NCI-H2107 (cell line): ENCODE measurements at places on chromosomes 6 and 20.

DNA sequence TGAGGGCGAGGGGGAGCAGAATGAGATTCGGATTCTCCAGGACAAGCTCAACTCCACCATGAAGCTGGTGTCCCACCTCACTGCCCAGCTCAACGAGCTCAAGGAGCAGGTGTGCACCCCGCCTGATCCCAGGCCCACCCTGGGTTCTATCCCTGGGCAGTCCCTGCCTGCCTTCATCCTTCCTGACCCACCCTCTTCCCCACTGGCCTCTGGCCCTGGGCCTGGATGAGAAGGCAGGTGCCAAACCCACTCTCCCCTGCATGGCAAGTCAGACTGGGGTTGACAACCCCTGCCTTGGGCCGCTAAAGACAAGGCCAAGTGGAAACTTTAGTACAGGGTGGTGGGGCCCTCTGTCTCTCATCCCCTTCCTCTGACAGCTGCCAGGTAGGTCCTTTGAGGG, 16.5 kb downstream of the UQCC2 start:
- no peak for DNase-seq

GRCh38 chr20:19802492-19803158, 44.6 kb downstream of the RIN2 start:
- no peak for DNase-seq

DNA sequence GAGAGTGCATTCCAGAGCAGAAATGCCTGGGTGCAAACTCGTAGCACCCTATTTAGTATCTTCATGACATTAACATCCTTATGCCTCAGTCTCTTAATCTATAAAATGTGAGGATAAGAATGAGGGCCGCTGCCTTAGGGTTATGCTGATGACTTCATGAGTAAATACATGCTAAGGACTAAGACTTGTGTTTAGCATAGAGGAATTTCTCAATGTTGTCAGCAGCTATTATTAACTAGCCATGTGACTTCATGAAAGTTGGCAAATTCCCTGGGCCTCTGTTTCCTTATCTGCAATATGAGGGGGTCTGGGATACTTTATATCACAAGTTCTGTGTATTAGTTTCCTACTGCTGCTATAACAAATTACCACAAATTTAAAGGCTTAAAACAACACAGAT, 108.1 kb upstream of the RIPOR2 start:
- DNase-seq, result no peak

GRCh38 chr20:10419550-10420133, 14.4 kb downstream of the MKKS start:
- DNase-seq, result no peak

- no peak for DNase-seq
These were observed 17.3 kb upstream of the POU5F1 start for GRCh38 chr6:31187780-31188194.

- DNase-seq, result no peak
These were observed 803 bp upstream of the ADGRG6 start for GRCh38 chr6:142300758-142301650.

DNA sequence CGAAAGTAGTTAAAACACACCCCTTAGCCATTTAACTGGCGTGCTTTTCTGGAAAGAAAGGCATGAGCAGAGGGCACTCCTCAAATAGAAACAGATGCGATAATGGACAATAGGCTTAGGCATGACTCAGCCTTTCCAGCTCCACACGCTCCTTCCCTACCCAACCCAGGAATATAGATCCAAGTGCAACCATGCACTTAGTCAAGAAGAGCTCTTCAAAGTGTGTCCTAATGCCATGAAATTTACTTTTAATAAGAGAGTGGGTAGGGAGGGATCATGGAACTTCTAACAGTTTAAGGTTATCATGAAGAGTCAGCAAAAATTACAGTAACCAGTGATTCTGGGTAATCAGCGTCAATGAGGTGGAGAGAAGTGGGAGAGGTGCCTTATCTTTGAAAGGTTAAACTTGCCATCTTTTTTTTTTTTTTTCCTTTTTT, 2.4 kb upstream of the EFHC1 start:
- no peak for DNase-seq

DNA sequence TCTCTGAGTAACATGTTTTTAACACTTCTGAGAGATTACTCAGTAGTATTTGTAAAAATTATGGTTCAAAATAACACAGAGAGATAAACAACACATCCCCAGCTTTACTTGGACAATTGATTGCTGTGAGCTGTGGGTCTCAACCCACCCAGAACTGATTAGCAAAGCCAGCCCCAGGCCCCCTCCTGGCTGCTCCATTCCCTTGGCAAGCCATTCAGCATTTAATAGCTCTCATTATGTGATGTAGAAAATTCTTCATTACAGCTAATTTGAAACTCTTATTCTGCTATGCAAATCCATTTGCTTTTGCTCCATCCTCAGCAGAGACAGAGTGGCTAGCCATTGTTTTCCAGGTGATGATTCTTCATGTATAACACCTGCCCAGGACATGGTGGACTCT, 16.6 kb upstream of the SIRT5 start:
- DNase-seq, result no peak

GRCh38 chr6:38750968-38751615, 36.0 kb downstream of the DNAH8 start:
- no peak for DNase-seq

DNA sequence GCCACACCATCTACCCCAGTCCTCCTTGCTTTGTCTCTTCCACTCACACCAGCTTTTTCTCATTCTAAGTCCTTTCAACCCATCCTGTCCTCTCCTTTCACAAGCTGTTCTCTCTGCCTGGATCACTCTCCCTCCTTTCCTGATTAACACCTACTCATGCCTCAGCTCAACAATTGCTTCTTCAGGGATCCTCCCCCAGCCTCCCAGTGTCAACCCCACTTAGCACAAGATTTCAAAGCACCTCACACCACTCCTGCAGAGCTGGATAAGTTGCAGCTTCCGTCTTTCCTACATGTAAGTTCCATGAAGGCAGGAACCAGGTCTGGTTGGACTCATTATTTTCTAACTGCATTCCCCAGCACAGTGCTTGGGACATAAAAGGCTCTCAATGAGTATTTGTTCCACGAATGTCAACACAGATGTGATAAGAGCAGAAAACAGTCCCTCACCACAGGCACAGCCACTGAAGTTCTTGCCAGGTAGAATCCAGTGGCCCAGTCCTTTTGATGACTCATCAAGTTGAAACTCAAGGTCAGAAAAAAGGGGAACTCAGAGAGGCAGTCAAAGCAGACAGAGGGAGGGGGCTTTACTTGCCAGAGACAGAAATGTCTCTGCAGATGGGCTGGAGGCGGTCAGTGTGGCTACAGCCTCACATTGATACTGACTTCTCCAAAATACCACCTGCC, 193.4 kb upstream of the PRDM1 start:
- DNase-seq, result no peak

- DNase-seq, result no peak
These were observed 23.5 kb upstream of the NPBWR2 start for GRCh38 chr20:64130876-64131275.

GRCh38 chr20:37807471-37808232, 95.3 kb upstream of the VSTM2L start:
- no peak for DNase-seq

- DNase-seq, result no peak
These were observed 162.4 kb upstream of the KCNG1 start for GRCh38 chr20:51185277-51185676.

GRCh38 chr20:41408156-41408794, 41.7 kb upstream of the EMILIN3 start:
- no peak for DNase-seq

DNA sequence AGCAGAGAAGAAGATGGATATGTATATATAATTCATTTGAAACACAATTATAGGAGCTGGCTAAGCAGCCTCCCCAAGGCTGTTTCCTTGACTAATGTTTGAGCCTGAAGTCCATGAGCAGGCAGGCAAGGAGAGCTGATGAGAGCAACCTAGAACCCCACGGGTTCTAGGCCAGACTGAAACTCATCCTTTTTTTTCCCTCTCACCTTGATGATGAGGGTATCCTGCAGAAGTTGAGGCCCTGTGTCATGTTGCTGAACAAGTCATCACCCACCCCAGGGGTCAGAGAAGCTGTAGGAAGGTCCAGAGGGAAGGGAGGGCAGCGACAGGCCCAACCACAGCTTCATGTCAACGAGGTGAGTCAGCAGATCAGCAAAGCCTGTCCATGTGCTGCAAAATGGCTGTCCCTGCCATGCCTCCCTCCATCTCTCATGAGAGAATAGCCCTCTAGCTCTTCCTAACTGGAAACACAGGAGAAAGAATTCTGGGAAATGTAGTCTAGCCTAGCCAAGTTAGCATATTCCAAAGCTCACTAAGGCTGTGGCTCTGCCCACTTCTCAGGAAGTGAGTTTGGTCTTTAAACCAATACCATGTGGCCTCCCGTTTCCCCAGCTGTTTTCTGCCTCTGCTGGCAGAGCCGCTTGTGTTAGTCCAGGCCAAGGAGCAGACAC, 91.3 kb upstream of the DTNBP1 start:
- no peak for DNase-seq

- DNase-seq, result no peak
These were observed 211.1 kb downstream of the PLCB4 start for GRCh38 chr20:9279918-9280401.

GRCh38 chr6:13296536-13296997, 31.8 kb downstream of the TBC1D7 start:
- DNase-seq, result no peak

GRCh38 chr6:26408828-26409730, 7.0 kb downstream of the BTN3A1 start:
- DNase-seq, result no peak

DNA sequence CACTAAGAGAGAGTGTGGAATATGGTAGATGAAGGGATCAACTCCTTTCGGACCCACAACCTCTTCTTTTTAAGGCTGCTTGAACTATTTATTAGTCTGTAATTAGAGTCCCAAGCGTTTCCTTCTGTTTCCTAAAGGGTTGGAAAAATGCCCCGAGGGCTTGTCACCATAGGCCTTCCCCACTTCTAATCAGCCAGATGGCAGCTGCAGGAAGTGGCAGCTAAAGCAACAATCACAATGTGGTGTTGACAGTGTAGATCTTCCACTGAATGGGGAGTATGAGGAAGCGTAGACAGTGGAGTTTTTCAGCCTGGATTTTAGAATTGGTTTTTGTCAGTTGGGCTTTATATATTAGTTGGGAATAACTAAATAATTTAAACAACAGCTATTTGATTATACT, 40.6 kb downstream of the SLC35D3 start:
- DNase-seq, result peak; percentile 62

- DNase-seq, result no peak
These were observed 17.0 kb downstream of the UQCC2 start for GRCh38 chr6:33694401-33694931.

GRCh38 chr20:48172357-48172702, 387.0 kb upstream of the SULF2 start:
- DNase-seq, result no peak

DNA sequence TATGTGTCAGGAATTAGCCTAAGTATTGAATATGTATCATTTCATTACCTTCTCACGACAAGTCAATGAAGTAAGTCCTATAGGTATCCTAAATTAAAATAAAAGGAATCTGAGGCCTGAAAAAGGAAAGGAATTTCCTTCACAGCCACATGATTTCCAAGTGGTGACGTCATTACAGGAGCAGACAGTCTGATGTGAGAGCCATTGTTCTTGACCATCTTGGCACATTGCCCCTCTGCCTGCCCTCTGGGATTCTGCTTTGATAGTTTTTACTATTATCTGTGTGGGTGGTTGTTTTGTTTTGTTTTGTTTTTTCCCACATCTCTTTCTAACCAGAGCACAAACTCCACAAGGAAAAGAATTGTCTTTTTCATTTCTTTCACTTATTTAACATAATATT, 219.8 kb upstream of the UFL1 start:
- no peak for DNase-seq

GRCh38 chr20:58237318-58238132, 9.1 kb upstream of the ANKRD60 start:
- DNase-seq, result no peak

- no peak for DNase-seq
These were observed 32.6 kb upstream of the GRM4 start for GRCh38 chr6:34178357-34179105.

DNA sequence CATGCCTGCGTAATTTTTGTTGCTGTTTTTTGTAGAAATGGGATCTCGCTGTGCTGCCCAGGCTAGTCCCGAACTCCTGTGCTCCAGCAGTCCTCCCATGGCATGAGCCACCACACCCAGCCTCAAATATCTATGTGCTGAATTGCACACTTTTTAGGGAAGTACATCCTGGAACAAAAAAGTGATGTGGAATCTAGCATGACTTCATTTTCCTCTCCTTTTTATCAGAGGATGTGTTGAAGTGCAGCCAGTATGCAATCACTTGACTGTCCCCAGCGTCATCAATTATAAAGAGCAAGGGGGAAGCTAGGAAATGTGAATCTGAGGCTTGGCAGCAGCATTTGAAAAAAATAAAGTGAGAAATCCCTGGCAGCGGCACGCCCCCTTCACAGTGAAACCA, 6.4 kb upstream of the EXOC2 start:
- no peak for DNase-seq

DNA sequence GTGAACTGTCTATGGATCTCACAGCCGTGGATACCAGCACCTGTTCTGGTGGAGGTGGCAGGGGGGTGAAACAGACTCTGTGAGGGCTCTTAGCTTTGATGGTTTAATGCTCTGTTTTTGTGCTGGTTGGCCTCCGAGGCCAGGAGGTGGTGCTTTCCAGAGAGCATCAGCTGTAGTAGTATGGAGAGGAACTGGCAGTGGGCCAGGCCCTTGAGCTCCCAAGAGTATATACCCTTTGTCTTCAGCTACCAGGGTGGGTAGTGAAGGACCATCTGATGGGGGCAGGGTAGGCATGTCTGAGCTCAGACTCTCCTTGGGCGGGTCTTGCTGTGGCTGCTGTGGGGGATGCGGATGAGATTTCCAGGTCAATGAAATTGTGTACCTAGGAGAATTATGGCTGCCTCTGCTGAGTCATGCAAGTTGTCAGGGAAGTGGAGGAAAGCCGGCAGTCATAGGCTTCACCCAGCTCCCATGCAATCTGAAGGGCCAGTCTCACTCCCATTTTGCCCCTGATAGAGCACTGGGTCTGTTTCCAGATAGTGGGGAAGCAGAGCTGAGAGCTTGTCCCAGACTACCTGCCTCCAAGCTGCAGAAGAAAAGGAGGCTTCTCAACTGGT, 102.7 kb upstream of the AHI1 start:
- DNase-seq, result peak; percentile 85

GRCh38 chr6:111162504-111162903, 75.2 kb downstream of the SLC16A10 start:
- no peak for DNase-seq

GRCh38 chr6:119350952-119351372, 1.4 kb upstream of the MAN1A1 start:
- no peak for DNase-seq

- DNase-seq, result no peak
These were observed 11.9 kb downstream of the NELFCD start for GRCh38 chr20:58992911-58993310.

DNA sequence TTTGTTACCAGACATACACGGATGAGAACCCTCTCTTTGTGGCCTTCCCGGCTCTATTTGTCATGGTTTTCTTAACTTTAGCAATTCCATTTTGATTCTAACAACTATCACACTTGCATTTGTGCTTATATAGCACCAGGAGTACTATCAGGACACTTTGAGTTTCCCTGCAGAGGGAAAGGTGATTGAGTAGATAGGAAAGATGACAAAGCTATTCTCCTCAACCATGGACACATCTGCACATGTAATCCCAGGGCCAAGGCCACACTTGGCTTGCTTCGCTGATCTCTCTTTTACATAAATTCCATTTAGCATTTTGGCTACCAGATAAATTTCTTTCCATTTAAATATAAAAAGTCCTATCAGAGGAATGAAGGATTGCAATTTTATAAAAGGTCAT, 23.3 kb upstream of the CFAP206 start:
- DNase-seq, result no peak

- no peak for DNase-seq
These were observed 7.6 kb downstream of the NKAIN4 start for GRCh38 chr20:63246490-63247288.
